T-cell (primary cell): ENCODE measurements at places on chromosomes 4 and X. TPM values are rescaled to one million over a fixed set of nuclear protein-coding genes. Genes with fewer than 3 reads are reported as not detected.

Gene EREG
- 0.44 TPM for total RNA-seq

GRCh38 chr4:53315300-53315699 lies 50.6 kb downstream of the SCFD2 start:
- no peaks in the 10 kb centered on the region for H3K27me3 ChIP-seq
- no peak for DNase-seq
- H3K27ac ChIP-seq, result no peak overlapping the region
- no peaks in the 10 kb centered on the region for H3K36me3 ChIP-seq
- no peak overlapping the region for H3K4me3 ChIP-seq

- no peak overlapping the region for H3K27ac ChIP-seq
- H3K4me1 ChIP-seq, result no peaks in the 10 kb centered on the region
- no peaks in the 10 kb centered on the region for H3K36me3 ChIP-seq
- H3K4me3 ChIP-seq, result no peak overlapping the region
Observed at GRCh38 chr4:117491516-117491915, 406.1 kb upstream of the TRAM1L1 start.

- H3K27me3 ChIP-seq, result no peaks in the 10 kb centered on the region
- no peak overlapping the region for H3K27ac ChIP-seq
- no peak for DNase-seq
- H3K36me3 ChIP-seq, result no peaks in the 10 kb centered on the region
- H3K4me3 ChIP-seq, result no peak overlapping the region
Observed at GRCh38 chr4:56129431-56129861, 180.7 kb downstream of the CEP135 start.

Gene UGT2B7
- not detected for total RNA-seq

DNA sequence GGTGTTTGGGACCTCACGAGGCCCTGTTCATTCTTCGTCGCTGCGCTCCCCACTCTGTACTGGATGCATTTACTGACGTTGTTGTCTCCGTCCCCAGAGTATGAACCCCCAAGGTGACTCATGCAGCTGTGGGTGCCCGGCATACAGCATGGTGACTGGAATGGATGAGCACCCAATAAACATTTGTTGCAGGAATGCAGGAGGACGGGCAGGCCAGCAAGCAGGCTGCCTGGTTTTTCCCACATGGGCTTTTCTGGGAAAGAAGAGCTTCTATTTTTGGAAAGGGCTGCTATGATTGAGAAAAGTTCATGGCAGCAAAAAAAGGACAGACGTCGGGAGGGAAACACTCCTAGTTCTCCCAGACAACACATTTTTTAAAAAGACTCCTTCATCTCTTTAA lies 893 bp upstream of the SOD3 start:
- no peaks in the 10 kb centered on the region for H3K36me3 ChIP-seq
- H3K27ac ChIP-seq, result no peak overlapping the region
- H3K4me1 ChIP-seq, result no peaks in the 10 kb centered on the region

GRCh38 chr4:168811207-168811606 lies 198.8 kb downstream of the CBR4 start:
- H3K4me3 ChIP-seq, result no peak overlapping the region
- H3K4me1 ChIP-seq, result no peaks in the 10 kb centered on the region
- H3K27ac ChIP-seq, result no peak overlapping the region
- no peaks in the 10 kb centered on the region for H3K27me3 ChIP-seq
- DNase-seq, result no peak
- H3K36me3 ChIP-seq, result no peaks in the 10 kb centered on the region

DNA sequence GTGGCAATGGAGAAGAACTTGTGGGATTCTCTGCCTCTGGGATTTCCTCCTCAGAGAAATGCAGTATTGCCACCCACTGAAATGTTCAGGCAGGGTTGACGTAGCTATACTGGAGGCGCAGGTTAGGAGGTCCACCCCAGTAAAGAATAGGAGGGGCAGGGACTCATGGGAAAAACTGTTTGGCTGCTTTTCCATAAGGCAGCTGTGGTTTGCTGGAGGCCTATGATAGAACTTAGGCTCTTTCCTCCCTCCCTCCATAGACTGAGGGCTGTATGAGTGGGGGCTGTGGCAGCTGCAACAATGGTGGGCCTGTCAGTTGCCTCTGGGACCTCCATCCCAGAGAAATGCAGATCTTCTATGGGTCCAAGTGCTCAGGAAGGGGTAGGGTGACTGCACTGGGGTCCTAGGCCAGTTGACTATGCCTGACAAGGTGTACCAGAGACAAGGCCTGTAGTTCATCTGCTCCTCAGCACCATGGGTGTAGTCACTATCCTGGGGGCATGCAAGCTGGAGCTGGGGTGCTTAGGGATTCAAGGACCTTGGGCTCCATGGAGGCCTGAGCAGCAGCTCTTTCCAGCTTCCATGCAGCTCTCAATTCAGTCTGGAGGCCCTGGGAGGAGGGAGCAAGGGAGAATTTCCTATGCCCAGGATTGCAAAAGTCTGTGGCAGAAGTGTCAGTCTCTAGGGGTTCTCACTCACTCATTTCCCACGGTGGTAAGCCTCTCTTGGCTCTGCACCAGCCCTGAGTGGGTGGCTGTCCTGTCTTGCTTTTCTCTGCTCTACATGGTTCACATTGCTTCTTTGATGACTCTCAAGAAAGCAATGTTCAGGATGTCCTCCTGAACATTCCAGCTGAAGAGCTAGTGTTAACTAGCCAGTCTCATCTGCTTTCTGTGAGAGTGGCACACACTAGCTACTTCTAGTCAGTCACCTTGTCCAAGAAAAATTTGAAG lies 353.0 kb downstream of the IDS start:
- no peak for DNase-seq
- no peaks in the 10 kb centered on the region for H3K36me3 ChIP-seq
- H3K4me3 ChIP-seq, result no peak overlapping the region
- no peak overlapping the region for H3K27ac ChIP-seq

Gene CFI
- total RNA-seq, result 0.55 TPM

Gene ATOH1
- total RNA-seq, result not detected

GRCh38 chr4:156672492-156673305 lies 298.9 kb downstream of the PDGFC start:
- H3K4me1 ChIP-seq, result no peaks in the 10 kb centered on the region
- H3K36me3 ChIP-seq, result no peaks in the 10 kb centered on the region
- H3K27ac ChIP-seq, result no peak overlapping the region
- no peaks in the 10 kb centered on the region for H3K27me3 ChIP-seq
- no peak overlapping the region for H3K4me3 ChIP-seq
- DNase-seq, result no peak

Gene FGF2
- total RNA-seq, result not detected

DNA sequence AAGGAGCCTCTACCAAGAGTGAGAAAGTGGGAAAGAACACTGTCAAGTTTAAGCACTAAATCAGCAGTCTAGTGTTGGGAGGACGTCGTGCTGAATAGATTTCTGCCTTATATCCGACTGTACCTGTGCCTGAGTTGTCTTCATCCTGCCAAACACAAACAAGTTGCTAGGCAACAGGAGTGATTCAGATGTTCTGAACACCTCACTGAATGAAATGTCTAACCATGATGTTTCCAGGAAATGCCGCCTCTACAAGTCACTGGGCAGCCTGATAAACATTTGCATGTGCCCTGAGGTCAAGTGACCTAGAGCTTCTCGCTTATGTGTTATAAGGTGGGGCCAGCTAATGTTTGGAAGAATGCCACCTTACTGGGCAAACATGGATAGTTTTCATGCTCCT lies 37.9 kb downstream of the SGMS2 start:
- no peak for DNase-seq
- H3K4me3 ChIP-seq, result no peak overlapping the region
- H3K27me3 ChIP-seq, result no peaks in the 10 kb centered on the region
- no peak overlapping the region for H3K27ac ChIP-seq
- H3K4me1 ChIP-seq, result no peaks in the 10 kb centered on the region

DNA sequence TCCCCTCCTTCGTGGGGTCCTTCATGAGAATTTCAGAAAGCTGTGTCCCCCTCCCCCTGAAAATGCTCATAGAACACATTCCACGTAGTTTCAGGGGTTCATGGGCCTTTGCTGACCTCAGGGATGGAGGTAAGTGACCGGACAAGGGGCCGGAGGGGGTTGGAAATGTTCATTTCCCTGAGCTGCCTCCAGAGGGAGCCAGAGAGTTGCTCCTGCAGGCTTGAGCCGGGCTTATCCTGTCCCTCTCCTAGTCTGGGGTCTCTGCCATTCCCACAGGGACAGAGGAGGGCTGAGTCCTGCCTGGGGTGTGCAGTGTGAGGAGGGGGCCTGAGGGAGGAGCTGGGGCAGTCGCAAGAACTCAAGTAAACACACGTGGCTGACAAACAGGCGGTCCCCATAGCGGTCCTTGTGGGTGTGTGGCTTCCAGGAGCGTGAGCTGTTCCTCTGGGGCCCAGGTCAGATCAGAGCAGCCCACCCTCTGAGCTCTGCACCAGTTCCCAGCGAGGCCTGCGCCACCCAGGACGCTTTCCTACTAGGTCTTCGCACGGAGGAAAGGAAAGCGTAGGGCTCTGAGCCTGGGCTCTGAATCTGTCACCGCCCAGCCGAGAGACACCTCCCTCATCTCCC lies 62.5 kb downstream of the WFS1 start:
- DNase-seq, result no peak
- H3K27me3 ChIP-seq, result no peaks in the 10 kb centered on the region
- no peak overlapping the region for H3K27ac ChIP-seq
- no peak overlapping the region for H3K4me3 ChIP-seq

Gene RIPPLY1
- not detected for total RNA-seq

Gene TMPRSS11E
- not detected for total RNA-seq

Gene DIPK2B
- total RNA-seq, result not detected

- no peak overlapping the region for H3K4me3 ChIP-seq
- no peaks in the 10 kb centered on the region for H3K36me3 ChIP-seq
- H3K27ac ChIP-seq, result no peak overlapping the region
- no peak for DNase-seq
Observed at GRCh38 chr4:5504486-5504885, 203.9 kb downstream of the EVC2 start.

DNA sequence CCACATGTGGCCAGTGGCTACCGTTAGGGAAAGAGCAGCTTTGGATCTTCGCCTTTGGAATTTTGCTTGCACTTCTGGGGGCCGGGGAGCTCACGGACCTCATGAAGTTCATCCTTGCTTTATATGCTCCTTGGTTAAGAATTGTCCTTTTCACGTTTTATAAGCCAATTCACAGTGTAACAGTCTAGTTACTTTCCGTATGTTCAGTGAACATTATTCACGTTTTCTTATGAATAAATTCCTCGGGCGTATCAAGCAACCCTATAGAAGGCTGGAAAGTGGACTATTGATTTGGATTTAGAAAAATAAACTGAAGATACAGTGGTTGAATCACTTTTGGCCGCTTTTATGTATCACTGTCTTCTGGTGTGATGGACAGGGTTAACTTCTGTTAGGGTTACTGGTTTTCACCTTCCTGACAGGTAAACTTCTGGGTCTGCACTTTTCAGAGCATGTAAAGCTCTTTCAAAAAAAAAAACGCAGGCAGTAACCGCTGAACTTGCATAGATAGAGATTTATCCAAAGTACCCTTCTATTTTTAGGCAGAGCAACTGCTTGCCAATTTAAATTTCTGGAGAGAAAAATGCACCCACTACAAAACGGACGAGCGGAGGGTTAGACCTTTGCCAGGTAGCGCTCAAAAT lies 569 bp upstream of the PDLIM5 start:
- H3K4me1 ChIP-seq, result peaks cover 10% of the 10 kb centered on the region
- DNase-seq, result no peak
- H3K27ac ChIP-seq, result no peak overlapping the region
- H3K4me3 ChIP-seq, result peak overlapping the region; percentile 32

Gene MMRN1
- total RNA-seq, result 0.61 TPM

Gene GNRHR
- total RNA-seq, result not detected

- H3K4me3 ChIP-seq, result no peak overlapping the region
- no peaks in the 10 kb centered on the region for H3K27me3 ChIP-seq
- H3K4me1 ChIP-seq, result no peaks in the 10 kb centered on the region
- no peak for DNase-seq
- H3K36me3 ChIP-seq, result no peaks in the 10 kb centered on the region
- no peak overlapping the region for H3K27ac ChIP-seq
Observed at GRCh38 chr4:118927974-118928373, 39.3 kb downstream of the SYNPO2 start.

Gene RELL1
- 25.9 TPM for total RNA-seq

GRCh38 chrX:13748486-13748885 lies 13.9 kb downstream of the OFD1 start:
- no peak overlapping the region for H3K27ac ChIP-seq
- no peak for DNase-seq
- peaks cover 46% of the 10 kb centered on the region for H3K36me3 ChIP-seq
- no peak overlapping the region for H3K4me3 ChIP-seq

Gene GAGE12J
- not detected for total RNA-seq

GRCh38 chrX:119512146-119512800 lies 44.0 kb downstream of the SLC25A5 start:
- no peak overlapping the region for H3K27ac ChIP-seq
- H3K36me3 ChIP-seq, result no peaks in the 10 kb centered on the region
- DNase-seq, result no peak
- no peak overlapping the region for H3K4me3 ChIP-seq
- peaks cover 2% of the 10 kb centered on the region for H3K27me3 ChIP-seq

DNA sequence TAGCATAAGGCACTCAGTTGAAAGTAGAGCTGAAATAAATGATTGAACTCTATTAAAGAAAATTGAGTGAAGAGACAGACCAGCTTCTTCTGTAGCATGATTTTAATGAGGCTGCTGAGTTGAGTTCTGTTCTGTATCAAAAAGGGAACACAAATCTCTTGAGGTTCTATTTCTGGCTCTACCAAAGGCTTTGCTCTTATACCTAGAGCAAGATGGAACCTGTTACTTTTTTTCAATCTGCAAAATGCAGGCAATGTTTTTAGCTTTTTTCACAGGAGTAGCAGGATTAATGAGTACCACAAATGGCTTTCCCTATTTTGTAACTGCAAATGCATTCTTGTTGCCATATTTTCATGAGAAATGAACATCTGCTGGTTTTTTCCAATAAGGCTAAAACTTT lies 4.2 kb upstream of the ERVMER34-1 start:
- H3K27me3 ChIP-seq, result peaks cover 30% of the 10 kb centered on the region
- H3K27ac ChIP-seq, result no peak overlapping the region
- H3K4me1 ChIP-seq, result peaks cover 2% of the 10 kb centered on the region
- no peaks in the 10 kb centered on the region for H3K36me3 ChIP-seq
- DNase-seq, result no peak

Gene GPRASP2
- 1.4 TPM for total RNA-seq

DNA sequence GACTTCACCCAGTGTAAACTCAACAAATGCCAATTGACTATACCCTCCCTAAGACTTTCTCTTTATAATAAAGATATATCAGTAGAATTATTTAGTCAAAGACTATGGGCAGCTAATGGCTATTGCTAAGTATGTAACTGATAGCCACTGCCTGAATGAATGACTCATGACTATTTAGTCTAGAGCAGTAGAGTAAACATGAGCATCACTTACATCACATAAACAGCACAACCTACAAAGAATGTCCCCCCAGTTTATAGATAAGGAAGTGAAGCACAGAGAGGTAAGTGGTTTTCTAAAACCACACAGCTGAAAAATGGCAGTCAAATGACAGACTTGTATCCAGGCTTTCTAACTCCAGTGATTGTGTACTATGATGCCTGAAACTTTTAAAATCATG lies 507.0 kb downstream of the PPARGC1A start:
- DNase-seq, result no peak
- H3K27ac ChIP-seq, result no peak overlapping the region
- H3K4me1 ChIP-seq, result no peaks in the 10 kb centered on the region
- H3K36me3 ChIP-seq, result no peaks in the 10 kb centered on the region
- no peaks in the 10 kb centered on the region for H3K27me3 ChIP-seq

GRCh38 chr4:112776535-112776934 lies 139.6 kb downstream of the LARP7 start:
- H3K27me3 ChIP-seq, result no peaks in the 10 kb centered on the region
- no peaks in the 10 kb centered on the region for H3K4me1 ChIP-seq
- no peak overlapping the region for H3K4me3 ChIP-seq
- H3K27ac ChIP-seq, result no peak overlapping the region

- H3K27me3 ChIP-seq, result no peaks in the 10 kb centered on the region
- DNase-seq, result peak; percentile 3
- H3K36me3 ChIP-seq, result no peaks in the 10 kb centered on the region
Observed at GRCh38 chr4:23945451-23946017, 55.7 kb upstream of the PPARGC1A start.

Gene ATP5ME
- total RNA-seq, result 92.4 TPM

Gene SASH3
- 163 TPM for total RNA-seq

Gene MAGEB17
- total RNA-seq, result not detected

Gene UXT
- 186 TPM for total RNA-seq
